ENCODE measurements at places on chromosomes 1 and 21.

GRCh38 chr1:85406081-85406480 lies 58.9 kb downstream of the DDAH1 start:
- no peak for DNase-seq

- no peak for DNase-seq
Measured at GRCh38 chr21:32087447-32087846, 191.4 kb downstream of the MIS18A start.

DNA sequence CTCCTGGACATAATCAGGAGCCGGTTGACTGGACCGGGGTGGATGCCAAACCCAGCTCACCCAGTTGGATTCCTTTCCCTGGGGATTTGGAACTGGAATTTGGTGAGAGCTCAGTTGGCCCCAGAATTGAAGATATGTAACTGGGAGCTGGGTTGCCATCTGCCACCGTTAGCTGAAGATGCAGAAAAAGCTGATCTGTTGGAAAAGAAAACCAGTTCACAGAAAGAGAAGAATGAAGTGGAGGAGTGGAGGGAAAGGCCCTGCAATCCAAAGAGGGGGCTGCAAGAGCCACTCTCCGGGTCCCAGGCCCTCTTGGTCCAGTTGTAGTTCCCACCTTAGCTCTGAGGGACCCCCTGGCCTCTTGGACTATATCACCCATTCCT lies 16.0 kb downstream of the TEX35 start:
- no peak for DNase-seq

DNA sequence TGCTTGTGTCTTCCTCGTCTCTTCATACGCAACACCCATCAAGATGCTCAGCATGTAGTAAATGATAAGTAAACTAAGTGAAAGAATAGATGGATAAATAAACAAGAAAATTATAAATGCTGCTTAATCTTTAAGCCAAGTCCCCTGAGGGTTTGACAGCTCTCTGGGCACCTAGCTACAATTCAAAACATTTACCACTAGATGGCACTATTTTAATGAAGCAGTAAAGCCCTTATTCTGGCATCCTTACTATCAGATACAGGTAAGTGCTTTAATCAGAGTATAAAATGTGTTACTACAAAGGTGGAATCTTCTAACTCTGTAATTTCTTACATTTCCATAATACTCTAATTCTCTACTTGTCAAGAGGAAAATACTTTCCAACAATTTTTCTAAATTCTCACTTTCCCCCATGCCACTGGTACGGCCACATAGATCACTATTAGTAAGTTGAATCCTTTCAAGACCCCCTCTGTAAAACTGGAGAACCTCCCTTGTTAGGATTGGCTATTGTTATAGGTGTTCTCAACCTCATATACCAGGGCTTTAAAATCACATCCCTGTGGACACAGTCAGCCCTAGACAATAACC lies 137.8 kb downstream of the BARHL2 start:
- DNase-seq = peak; percentile 3

- no peak for DNase-seq
Measured at GRCh38 chr1:187645651-187646050, 816.9 kb downstream of the PLA2G4A start.

DNA sequence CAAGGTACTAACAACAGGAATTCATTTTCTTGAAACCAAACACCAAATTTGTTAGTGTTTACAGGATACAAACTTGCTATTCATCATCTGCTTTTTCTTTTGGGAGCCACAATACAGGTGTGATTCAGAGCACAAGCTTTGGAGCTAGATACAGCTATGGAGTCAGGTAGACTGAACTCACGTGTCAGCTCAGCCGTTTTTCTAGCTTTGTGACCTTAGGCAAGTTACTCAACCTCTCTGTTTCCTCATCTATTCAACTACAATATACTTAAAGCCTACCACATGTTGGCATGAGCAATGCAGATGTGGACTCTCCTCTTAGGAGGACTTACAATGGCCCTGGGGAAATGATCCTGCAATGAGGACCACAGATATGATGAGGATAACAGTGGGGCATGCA lies 6.3 kb downstream of the HTR1D start:
- no peak for DNase-seq

DNA sequence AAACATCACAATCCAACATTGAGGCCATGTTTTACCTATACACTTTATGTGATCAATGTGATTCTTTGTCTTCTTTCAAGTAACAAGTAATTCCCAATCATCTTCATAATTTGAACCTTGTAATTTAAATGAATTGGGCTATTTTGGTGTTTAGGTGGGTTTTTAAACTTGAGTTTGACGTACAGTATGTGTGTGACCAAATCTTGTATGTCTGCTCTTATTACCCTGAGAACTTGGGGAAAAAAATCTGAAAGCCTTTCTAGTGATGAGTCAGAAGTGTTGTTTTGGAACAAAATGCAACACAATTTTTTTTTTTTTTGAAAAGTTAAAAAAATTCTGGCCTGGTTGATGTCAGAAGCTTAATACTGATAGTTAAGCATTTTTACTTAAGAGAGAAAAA lies 68.5 kb downstream of the HHAT start:
- DNase-seq = no peak

DNA sequence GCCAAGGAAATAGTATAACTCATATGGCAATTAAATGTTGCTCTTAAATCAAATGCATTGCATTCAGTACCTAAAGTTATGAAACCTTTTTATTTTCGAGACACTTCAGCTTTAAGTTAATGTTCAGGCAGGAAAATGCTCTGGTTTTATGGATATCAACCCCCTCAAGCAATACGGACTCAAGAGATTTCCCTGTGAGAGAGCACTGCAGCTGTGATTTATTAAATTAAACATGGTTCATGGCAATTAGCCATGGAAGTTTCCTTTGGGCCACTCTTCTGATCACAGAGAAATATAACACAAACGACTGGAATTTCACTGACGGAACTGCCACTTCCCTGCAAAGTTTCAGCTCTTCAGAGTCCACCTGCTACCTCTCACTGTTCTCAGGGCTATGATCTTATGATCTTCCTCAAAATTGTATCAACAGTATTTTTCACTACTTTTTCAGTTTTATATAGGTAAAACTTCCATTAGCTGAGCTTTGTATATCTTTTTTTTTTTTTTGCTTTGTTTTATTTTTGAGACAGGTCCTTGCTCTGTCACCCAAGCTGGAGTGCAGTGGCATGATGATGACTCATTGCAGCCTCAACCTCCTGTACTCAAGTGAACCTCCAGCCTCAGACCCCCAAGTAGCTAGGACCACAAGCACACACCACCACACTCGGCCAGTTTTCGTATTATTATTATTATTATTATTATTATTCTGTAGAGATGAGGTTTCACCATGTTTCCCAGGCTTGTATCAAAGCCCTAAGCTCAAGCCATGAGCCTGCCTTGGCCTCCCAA lies 923.1 kb upstream of the TMPRSS15 start:
- peak; percentile 44 for DNase-seq

DNA sequence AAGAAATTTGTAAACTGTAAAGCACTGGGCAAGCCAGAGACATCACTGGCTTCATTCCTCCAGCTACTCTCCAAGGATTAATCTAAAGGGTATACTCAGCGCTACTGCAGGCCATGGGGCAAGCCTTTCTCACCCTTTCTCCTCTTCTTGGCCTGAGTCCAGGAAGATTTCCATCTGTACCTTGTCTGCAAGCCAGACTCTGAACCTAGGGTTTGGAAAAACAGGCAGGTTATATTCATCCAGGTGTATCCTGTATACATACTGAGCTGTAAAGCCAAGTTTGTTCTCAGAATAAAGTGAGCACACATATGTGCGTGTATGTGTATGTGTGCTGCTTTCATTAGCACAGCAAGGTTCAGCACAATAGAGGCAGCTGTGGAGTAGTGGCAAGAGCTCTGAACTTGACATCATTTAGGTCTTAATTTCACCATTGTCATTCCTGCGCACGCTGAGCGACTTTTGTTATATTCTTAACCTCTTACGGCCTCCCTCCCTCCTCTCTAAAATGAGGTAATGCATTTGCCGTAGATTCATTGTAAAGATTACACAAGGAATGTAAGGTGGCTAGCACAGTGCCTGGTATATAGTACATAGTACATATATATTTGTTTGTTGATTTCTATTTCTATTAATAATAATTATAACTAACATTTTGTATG lies 128.1 kb upstream of the JUN start:
- DNase-seq = no peak

DNA sequence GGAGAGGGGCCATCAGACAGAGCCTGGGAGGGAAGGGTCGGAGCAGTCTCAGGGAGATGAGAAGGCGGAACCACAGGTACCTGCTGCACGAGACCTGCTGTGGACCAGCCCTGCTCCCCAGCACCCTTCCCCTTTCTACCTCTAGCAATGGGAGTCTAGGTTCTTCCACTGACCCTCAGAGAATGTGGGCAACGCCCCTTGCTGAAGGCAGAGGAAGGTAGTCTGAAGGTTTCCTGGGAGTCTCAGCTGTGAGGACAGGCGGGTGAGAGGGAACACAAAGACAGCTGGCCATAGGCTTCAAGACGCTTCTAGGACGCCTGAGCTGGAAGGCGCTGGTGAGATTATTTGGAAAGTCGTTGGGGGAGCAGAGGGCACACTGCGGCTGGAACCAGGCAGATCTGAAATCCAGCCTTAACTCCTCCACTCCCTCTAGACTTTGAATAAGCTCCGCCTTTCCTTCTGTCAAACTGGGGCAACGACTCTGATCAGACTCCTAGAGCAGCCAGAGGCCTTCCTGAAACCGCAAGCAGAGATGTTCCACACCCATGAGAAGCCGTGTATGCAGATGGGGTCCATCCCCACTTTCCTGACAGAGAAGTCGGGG lies 18.1 kb downstream of the SLC45A3 start:
- DNase-seq = no peak

DNA sequence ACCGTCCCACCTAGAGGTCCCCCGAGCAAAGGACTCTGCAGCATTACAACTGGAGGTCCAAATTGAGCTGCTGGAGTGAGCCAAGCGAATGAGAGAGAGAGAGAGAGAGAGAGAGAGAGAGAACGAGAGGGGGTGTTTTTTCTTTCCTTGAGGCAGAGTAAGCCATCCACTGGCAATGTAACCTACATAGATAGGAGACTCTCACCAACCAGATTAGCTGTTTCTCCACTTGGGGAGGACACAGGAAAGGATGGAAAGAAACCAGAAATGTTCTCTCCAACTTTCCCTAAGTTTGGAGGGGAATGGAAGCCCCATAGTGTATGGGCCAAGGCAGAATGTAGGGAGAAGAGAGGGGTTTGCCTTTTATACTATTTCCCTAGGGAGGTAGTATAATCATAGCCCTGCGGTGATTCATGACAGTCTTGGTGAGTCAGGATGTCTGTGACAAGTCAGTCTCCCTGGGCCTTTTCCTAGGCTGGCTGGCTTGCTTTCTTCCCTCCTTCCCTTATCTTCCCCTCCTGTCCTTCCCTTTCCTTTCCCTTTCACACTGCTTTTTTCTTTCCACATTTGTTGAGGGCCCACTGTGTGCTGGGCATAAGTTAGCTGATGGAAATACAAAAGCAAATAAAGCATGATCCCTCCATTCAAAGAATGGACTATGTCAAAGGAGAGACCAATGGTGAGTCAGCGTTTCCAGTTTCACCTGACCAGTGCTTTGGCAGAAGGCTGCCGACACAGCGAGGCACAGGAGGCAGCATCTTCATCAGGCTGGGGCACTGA lies 7.1 kb downstream of the FNDC7 start:
- no peak for DNase-seq

GRCh38 chr1:244318512-244318911 lies 133.2 kb downstream of the ADSS2 start:
- no peak for DNase-seq

DNA sequence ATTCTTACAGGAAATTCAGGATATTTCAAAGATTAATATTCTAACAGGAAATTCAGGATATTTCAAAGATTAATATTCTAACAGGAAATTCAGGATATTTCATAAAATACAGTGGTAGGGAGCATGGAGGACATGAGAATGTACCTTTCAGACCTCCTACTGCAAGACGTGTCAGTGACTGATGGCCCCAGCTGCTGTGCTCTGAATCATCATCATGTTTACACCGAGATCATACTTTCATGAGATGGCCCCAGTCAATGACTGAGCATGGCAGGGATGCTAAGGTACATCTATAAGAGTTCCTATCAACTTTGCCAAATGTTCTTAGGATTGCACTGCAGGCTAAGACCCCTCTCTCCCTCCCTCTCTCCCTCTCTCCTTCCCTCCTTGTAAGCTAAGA lies 69.0 kb downstream of the HFM1 start:
- DNase-seq = no peak

DNA sequence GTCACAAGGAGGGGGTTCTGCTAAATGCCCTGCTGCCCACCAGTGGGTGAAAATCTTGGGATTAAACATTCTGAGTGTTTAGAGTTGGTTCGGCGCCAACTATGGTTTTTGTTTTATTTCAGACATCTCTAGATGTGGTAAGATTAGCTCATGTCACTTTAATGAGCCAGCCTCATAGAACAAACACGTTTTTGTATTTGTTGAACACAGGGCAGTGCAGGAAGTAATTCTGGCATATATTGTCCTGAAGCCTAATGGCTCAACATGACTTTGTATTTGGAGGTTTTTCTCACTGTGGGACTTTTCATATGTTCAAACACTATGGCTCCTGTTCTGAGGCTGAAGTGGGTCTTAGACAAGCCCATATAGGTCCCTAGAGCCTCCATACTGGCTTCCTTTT lies 107.8 kb downstream of the NGF start:
- DNase-seq = no peak

- no peak for DNase-seq
Measured at GRCh38 chr1:153506386-153506785, 29.4 kb downstream of the S100A6 start.

- DNase-seq = no peak
Measured at GRCh38 chr1:218679988-218680748, 335.0 kb downstream of the TGFB2 start.

- no peak for DNase-seq
Measured at GRCh38 chr1:205344066-205344928, 12.4 kb downstream of the KLHDC8A start.
